ENCODE measurements at places on chromosomes 6 and 20.

DNA sequence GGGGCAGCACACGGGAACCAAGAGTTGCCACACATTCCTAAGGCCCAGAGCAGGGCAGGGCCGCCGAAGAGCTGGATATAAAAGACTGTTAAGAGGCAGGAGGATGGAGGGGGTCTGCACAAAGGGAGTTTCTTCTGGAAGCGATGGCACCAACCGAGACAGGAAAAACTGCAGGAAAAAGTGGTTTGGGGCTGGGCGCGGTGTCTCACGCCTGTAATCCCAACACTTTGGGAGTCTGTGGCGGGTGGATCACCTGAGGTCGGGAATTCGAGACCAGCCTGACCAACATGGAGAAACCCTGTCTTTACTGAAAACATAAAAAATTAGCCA lies 41.8 kb downstream of the SSR1 start:
- DNase-seq: no peak

- DNase-seq: no peak
These were observed 31.0 kb upstream of the LY86 start for GRCh38 chr6:6557504-6557839.

- no peak for DNase-seq
These were observed 11.5 kb downstream of the SLC4A11 start for GRCh38 chr20:3227506-3227905.

DNA sequence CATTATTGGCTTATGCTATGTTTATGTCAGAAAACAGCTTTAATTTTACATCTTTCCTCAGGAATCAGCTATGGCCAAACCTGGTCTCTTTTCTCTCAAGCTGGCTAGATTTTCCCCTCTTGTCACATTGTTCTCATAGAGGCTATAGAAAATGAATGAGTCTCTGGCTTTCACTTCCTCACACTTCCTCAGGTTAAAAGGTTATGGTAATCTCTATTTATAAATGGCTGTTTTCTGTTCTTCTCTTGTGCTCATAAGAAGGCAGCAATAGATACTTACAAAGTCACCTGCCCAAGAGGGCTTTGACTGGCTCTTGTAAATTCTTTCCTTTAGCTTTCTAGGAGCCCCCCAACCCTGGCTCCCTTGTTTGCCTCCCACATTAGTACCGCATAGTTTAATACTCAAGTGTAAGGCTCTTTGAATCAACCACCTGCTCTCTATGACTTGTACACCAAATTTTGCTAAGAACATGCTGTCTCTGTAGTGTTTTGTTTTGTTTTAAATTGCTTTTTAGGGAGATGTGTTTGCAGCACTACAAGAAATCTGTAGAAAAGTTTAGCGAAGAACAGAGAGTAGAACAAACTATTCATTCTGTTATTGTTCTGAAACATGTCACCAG lies 897.4 kb upstream of the CITED2 start:
- DNase-seq: no peak

DNA sequence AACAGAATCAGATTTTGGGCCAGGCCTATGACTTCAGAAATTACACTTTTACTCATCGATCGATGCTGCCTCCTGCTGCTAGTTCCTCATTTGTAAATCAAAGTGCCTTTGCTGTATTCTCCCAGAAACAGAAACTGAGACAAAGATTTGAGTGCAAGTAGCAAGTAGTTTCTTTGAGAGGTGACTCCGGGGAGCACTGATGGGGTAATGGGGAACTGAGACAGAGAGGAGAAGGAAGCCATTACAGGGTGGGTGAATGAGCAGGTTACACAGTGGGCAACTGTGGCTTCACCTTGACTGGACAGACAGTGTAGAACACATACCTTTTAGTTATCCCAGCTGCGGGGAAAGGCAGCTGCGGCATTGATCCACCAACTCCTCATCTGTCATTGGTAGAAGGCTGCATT lies 9.7 kb upstream of the CD40 start:
- no peak for DNase-seq

All from fibroblast of skin of right quadriceps (primary cell).